ENCODE measurements at places on chromosomes 4 and X.

DNA sequence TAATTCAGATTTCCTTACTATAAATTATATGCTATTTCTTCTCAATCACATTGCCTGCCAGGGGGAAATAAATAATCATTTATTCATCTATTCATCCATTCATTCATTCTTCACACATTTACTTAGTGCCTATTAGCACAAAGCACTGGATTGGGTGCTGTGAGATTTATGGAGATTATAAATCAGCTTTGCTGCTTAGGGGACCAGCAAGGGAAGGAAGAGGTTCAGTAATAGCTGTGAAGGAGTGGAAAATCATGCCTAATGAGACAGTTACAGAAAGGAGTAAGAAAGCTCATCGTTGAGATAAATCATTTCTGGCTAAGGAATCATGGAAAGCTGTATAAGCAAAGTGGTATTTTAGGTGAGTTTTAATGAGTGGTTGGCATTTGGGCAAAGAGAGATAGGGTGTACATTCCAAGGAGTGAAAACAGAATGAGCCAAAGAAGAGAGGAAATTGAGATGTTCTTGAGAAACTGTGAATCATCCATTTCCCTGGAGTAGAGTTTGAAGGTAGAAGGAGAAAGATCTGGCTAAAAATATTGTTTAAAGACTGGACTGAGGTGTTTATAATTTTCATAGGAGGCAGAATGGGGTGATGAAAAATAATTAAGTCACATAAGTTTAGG is 9.6 kb downstream of the ARSJ start:
- no peak for DNase-seq

GRCh38 chrX:1591863-1592469 is 562 bp downstream of the AKAP17A start:
- DNase-seq, result no peak

DNA sequence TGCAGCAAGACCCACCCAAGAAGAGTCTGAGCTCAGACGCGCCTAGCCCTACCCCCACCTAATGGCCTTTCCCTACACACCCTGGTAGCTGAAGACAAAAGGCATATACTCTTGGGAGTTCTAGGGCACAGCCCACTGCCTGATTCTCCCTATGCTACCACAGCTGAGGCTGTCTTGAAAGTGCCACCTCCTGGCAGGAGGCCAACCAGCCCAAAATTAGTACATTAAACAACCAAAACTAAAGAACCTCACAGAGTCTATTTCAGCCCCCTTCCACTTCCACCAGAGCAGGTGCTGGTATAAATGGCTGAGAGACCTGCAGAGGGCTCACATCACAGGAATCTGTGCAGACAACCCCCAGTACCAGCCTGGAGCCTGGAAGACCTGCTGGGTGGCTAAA is 119.1 kb downstream of the HMGN5 start:
- no peak for DNase-seq

- no peak for DNase-seq
These were observed 956 bp downstream of the TAPT1 start for GRCh38 chr4:16225167-16225862.

GRCh38 chr4:112145790-112146501 is 692 bp downstream of the FAM241A start:
- no peak for DNase-seq

DNA sequence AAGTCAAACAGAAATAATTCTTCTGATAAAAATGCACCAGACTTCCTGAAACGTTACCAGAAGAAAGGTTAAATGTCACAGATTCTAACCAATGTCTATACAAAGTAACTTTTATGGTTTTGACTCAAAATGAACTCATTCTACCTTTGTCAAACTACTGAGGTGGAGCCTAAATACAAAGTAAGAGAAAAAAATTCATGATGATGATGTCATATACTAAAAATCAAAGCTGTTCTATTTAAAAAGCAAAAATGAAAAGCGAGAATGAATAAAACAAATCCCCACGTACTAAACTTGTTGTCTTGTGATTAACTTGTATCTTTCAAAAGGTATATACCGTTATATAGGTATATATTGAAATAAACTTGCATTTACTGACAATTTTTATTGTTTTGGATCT is 21.7 kb downstream of the GNPDA2 start:
- no peak for DNase-seq

GRCh38 chrX:42524379-42524778 is 253.6 kb downstream of the PPP1R2C start:
- DNase-seq, result no peak

DNA sequence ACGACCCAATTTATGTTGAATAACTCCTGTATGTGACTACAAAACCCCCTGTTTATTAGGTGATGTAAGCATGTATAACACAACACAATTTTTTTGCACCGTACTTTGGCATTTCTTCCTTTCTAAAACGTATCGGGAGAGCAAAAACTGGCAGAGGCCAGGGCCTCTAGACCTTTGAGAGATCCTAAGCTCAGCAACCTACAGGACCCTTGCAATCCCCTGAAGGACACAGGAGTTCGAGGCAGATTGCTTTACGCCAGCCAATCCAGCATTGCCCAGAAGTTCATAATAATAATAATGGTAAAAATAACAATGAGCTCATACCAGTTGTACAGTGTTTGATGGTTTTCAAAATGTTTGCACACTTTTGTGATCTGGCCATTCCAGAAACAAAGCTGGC is 7.7 kb downstream of the NKX3-2 start:
- DNase-seq, result no peak
